ENCODE measurements at places on chromosomes 12 and 14.

- DNase-seq = peak; percentile 26
These were observed 1183.7 kb upstream of the TMEM132C start for GRCh38 chr12:127083008-127083949.

DNA sequence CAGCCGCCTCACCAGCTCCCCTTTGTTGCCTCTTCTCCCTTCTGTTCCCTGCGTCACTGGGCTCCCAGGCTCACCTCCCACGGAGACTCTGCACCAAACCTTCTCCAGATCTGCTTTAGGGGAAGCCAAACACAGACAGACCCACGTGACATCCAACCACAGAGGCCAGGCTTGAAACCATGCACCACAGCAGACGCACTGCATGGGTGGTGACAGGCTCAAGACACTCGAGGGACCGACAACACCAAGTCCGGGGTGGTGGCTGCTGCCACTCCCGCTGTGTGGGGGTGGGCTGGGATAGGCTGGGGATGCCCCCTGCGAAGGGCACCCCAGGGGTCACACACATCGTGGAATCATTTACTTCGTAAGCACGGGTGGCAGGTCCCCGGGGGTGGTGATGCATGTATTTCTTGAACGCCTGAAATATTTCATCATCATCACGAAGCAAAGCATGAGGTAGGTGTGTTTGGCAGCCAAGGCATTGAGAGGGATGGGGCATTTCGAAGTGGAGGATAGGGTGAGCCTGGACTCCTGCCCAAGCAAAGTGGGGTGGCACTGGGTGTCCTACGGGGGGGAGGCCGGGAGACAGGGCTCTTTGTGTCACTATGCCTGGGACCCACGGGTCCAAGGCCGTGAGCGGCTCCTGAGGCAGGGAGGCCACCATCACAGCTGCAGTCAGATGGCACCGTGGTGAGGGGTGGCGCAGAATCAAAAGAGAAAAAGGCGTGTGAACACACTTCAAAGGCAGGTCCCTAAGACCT is 66.8 kb upstream of the RFLNA start:
- no peak for DNase-seq

DNA sequence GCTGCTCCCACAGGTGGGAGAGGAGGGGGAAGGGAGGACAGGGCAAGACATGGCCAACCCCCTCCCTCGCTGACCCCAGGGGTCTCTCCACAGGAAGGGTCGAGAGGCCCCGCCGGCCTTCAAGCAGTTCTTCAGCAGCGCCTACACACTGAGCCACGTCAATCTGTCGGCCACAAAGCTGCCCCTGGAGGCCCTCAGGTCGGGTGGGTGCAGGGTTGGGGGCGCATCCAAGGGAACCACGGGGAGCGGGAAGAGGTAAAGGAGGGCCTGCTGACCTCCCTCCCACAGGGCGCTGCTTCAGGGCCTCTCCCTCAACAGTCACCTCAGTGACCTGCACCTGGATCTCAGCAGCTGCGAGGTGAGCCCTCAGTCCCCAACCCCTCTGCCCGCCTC is 6.1 kb downstream of the CARMIL3 start:
- DNase-seq = no peak

DNA sequence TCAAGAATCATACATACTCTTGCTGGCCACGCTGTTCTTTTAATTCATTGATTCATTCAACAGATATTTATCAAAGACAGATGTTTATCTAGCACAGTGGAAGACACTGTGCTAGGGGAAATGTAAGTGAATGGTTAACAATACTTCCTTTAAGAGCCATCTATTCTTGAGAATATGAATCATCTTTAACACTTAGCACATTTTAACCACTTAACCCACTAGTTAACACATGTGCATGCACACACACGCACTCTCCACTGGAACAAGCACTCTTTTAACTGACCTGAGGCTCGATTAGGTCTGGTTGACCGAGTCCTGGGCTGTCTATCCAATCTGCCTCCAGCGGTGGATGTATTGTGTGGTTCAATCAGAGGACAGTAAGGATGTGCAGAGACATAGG is 34.6 kb downstream of the LMNTD1 start:
- DNase-seq = no peak

DNA sequence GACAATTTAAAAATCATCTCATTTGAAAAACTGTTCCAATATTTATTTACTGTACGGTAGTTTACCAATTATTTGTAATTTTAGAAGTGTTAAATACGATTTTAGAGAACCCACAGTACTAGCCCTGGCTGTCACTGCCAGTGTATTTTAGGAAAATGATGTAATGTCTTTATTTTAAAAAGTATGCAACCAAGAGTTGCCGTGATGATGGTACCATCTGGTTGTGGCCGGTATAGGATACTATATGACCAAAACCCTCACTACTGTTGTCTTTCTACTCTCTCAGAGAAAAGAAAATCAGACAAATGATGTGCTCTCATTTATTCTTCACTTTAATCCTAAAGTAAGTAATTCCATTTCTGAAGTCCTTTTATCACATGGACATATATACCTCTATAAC is 395.0 kb downstream of the FOXG1 start:
- DNase-seq = no peak

- no peak for DNase-seq
These were observed 3.8 kb upstream of the NUMB start for GRCh38 chr14:73462048-73462715.

DNA sequence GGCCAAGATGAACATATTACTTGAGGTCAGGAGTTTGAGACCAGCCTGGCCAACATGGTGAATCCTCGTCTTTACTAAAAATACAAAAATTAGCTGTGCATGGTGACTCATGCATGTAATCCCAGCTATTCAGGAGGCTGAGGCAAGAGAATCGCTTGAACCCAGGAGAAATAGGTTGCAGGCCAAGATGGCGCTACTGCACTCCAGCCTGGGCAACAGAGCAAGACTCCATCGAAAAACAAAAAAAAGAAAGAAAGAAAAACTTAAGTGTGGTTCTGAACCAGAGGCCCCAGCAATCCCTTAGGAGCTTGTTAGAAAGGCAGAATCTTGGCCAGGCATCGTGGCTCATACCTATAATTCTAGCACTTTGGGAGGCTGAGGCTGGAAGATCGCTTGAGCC is 24.5 kb downstream of the SVOP start:
- DNase-seq = no peak

DNA sequence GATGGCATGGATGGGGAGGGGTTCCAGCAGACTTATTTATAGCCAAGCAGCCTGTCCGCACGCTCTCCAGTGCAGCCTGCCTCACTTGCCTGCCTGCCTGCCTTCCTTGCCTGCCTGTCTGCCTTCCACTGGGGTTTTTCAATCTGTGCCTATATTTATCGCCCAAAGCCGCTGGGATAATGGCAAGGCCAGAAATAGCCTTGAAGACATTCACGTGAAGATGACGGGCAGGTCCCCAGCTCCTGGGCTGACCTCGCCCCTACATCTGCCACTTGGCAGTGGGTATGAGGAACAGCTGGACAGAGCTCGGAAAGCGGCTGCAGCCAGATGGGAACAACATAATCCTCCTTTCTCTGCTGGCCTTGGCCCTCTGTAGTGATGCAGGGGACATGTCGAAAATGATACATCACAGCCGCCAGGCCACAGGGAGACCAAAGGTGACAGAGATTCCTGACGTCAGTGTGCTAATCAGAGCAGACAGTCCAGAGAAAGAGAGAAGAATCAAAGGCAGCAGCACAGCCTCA is 53.3 kb downstream of the PITPNM2 start:
- no peak for DNase-seq

DNA sequence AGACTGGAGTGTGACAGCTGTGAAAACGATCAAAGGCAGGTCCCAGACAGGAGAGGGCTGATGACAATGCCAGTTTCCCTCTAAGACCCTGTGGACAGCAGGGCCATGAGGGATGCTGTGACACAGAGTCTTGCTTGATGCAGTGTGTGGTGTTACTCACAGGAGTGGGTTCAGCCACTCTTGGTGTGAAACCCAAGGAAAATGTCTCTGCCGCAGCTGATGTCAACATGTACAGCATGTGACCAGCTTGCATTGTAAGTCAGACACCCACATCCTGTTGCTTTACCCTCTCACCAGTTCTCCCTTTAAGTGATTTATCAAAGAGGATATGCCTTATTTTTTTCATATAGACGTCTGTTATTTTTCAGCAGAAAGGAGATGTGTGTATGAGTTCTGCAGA is 268.6 kb downstream of the BTG1 start:
- DNase-seq = peak; percentile 19

- DNase-seq = no peak
These were observed 177.6 kb downstream of the CAND1 start for GRCh38 chr12:67446716-67447115.

DNA sequence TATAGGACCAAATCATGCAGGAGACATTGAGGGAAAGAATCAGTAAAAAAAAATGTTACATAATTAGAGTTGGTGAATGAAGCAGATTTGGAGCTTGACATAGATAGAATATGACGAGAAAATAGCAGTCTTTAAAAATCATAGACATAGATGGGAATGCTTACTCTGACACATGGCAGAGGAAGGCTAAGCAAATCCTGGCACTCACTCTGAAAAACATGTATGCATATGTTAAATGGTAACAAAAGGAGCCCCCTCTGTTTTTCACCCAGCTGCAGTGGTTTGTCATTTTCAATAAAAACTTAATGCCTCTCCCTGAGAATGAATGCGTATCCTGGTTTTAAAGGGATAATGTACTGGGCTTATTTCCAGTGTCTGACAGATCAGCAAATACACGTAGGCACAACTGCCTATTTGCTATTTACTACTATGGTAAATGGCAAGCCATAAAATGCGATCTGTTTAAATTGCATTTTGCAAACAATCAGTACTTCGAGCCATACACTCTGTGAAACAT is 561.2 kb upstream of the SEL1L start:
- DNase-seq = no peak

- no peak for DNase-seq
These were observed 44.5 kb downstream of the LRRC9 start for GRCh38 chr14:59964251-59965007.

GRCh38 chr14:47500369-47500768 is 175.0 kb downstream of the MDGA2 start:
- no peak for DNase-seq

GRCh38 chr12:132263061-132263360 is 66.4 kb downstream of the GALNT9 start:
- no peak for DNase-seq

- DNase-seq = no peak
These were observed 38.1 kb downstream of the KLRG1 start for GRCh38 chr12:9027161-9028059.

- no peak for DNase-seq
These were observed 24.0 kb upstream of the RASSF8 start for GRCh38 chr12:25934456-25934855.

DNA sequence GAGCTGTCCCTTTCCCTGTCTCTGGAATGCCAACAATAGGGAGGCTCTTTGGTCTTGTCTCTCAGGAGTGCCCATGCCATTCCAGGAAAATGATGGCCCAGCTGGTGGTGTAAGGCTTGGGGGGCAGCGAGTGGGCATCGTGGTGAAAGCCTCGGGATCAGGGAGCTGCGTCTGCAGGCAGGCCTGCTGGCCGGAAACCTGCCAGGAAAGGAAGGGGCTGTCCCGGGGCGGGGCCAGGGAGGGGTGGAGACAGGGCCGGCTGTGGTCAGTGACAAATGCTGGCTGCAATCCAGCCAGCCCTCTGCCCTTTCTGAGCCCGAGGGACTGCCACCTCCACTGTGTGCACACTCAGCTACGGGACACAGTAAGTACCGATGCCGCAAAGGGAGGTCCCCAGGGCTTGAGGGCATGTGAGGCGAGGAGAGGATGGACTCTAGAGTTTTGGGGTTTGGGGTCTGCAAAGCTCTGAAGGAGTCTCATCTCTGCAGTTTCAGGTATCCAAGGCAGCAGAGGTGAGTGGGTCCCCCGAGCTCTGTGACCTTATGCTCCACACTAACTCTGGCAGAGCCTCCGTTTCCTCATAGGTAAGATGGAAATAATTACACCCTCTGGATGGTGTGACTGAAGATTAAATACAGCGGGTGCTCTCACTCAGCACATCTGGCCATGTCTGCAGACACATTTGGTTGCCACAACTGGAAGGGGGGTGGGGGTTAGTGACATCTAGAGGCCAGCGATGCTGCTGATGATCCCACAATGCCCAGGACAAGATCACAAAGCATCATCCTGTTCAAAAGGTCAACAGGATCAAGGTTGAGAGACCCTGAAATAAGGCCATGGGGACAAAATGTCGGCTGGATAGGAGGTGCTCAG is at the start of gene SERPINA5:
TSS of gene SERPINA5 (plus strand) at position 300 of the 873 bp plus-strand sequence. CDS start 5,937 bp downstream, outside the sequence.
- DNase-seq = no peak

GRCh38 chr12:59452746-59453145 is 143.1 kb upstream of the SLC16A7 start:
- DNase-seq = no peak

GRCh38 chr14:88248606-88249005 is 74.5 kb downstream of the KCNK10 start:
- DNase-seq = no peak

DNA sequence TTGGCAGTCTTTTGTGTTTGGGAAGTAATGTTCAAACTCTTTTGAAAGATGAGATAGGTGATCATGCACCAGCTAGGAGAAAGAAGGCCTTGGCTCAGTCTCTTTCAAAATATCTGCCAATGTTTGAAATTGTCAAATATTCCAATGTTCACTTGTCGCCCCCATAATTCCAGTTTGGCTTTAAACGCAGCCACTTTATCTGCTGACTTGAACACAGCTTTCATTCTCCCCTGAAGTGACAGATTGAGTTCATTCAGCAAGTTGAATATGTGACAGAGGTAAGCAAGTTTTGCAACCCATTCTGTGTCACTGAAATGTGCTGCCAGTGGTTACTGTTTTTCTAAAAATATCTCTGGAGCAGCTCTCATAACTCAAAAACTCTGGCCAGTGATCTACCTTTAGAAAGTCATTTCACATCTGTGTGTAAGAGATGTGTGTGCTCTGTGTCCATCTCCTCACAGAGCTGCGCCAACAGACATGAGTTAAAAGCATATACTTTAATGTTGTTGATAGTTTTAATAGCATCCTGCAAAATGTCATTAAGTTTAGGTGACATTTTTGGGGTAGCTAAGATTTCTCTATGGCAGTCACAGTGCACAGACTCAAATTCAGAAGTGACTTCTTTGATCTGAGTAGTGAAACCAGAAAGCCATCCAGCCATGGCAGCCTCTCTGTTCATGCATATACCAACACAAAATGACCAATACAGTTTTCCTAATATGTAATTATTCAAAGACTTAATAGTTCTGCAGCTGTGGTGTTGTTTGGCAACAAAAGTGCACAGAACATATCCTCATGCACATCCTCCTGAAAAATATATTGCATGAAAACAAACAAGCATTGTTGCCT is 614.3 kb upstream of the MIS18BP1 start:
- no peak for DNase-seq

DNA sequence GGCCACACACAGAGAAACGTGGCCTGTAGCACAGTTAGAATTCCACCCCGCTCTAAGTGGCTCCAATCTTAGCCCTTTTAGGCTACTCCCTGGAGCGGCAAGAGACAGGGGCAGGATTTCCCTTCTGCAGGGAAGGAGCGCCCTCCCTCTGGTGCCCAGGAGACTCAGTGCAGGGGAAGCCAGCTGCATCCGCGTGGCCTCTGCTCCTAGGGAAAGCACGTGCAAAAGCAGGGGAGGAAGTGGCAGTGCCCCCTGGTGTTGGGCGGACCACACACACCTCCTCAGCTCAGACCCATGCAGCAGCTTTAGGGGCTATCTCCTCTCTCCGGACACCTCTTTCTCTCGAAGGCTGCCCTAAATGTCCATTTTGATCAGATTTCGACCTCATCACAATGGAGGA is 50.0 kb downstream of the SPRING1 start:
- no peak for DNase-seq

- no peak for DNase-seq
These were observed 535 bp downstream of the BIN2 start for GRCh38 chr12:51323317-51323960.
